ENCODE measurements at places on chromosomes 12 and 14. TPM values are rescaled to one million over a fixed set of nuclear protein-coding genes. Genes with fewer than 3 reads are reported as not detected.

The KLRB1 gene
- not detected for total RNA-seq

GRCh38 chr14:50263321-50263720, 31.9 kb upstream of the SOS2 start:
- no peak for DNase-seq

The ARL1 gene
- total RNA-seq = 105 TPM

The DAAM1 gene
- total RNA-seq = 65.3 TPM

DNA sequence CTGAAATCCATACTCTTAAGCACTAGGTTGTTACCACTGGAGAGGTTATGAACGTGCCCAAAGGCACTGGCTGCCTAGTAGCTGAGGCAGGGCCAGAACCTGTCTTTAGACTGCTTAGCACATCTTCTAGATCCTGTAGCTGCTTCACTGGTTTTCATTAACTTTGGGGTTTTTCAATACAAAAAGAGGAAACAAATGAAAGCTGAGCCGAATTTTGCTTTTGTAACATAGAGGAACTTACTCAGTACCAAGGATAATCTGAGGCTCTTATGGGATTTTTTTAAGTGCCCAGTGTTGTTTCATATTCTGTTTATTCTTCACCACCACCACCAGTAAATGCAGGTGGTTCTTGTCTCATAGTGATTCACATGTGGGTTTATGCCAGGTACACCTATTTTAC, 396.1 kb downstream of the RAD51B start:
- no peak for DNase-seq

The KRT78 gene
- total RNA-seq = not detected

The SERPINA5 gene
- 0.33 TPM for total RNA-seq
